Effector memory CD8-positive, alpha-beta T cell (primary cell): ENCODE measurements at places on chromosomes 5 and 9.

GRCh38 chr9:121857928-121858327 lies 206.5 kb downstream of the DAB2IP start:
- no peak for DNase-seq

- no peak for DNase-seq
Measured at GRCh38 chr5:43020399-43020746, 19.7 kb downstream of the ANXA2R start.

DNA sequence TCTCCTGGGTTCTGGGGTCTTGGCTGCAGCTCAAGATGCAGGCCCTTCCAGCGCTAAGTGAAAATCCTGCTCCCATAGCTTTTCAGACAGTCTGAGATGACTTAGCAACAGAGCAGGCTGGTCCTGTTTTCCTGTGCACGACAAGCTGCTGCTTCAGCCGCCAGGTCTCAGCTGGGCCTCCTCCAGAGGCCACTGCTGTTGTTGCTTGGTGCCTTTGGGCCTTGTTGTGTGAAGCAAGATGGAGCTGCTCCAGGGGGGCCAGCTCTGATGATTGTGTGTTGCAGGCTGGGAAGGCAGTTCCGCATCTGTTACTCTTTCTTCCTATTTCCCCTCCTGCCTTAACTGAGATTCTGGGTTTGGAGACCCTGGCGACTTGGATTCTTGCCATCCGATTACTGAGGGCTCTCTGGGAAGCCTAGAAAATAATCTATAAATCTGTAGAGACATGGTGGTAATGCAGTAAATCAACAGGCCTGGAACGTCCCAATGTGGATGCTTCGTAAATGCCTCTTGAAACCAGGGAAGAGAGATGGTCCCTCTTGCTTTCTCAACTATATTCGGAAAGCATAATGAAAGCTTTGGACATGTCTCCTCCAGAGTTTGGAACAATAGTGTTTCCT lies 3.2 kb downstream of the MAP1B start:
- DNase-seq = no peak

GRCh38 chr5:112958093-112959088 lies 18.2 kb upstream of the DCP2 start:
- DNase-seq = no peak

DNA sequence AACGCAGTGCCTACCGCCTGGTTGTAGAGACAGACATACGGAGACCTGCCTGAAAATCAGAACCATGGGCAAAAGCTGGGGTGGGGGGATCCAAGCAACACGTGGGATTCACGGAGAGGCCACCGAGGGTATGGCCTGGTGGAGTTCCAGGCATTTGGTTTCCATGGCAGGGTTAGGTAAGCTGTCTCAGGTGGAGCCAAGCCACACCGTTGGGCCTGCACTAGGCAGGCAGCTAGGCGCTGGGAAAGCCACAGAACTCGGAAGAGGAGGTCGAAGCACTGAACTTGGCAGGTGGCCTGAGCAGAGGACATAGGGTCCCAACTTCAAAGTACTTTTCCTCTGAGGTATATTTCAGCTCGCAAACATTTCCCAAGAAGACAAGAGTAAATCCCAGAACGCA lies 111.6 kb downstream of the ISL1 start:
- DNase-seq = no peak

DNA sequence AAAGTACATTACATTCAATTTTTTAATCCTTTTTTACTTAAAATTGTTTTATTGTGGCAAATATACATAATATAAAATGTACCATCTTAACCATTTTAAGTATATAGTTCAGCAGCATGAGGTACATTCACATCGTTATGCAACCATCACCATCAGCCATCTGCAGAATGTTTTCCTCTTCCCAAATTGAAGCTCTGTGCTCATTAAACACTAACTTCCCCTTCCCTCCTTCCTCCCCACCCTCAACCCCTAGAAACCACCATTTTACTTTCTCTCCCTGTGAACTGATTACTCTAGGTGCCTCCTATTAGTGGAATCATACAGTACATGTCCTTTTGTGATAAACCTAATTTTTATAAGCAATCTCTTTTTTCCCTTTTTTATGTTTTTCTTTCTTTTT lies 15.6 kb downstream of the TEX53 start:
- DNase-seq = no peak

- no peak for DNase-seq
Measured at GRCh38 chr9:437066-437465, 222.4 kb downstream of the DOCK8 start.

- DNase-seq = no peak
Measured at GRCh38 chr5:109743041-109743531, 53.4 kb downstream of the MAN2A1 start.

DNA sequence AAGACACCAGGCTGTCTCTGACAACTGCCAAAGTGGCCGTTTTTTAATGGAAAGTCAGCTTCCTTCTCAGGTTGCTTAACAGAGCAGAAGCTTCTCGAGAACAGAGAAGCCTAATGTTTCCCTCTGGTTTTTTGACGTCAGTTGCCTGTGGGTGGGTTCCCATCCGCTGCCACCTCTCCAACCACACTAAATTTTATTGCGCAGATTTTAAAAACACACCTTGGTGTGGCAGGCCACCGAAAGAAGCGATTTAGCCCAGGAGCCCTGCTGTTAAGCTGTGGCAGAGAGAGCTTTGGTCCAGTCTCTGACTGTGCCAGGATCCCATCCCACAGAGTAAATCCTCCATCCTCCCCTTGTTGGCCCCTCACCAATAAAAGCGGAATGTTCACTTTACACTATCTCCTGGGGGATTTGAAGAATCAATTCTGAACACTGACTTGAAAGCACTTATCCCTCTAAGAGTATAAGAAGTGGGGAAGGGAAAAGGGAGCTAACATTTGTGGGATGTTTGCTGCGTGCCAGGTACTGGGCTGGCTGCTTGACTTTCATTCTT lies 181.6 kb downstream of the AOPEP start:
- no peak for DNase-seq

GRCh38 chr5:90982576-90982975 lies 400.5 kb downstream of the ARRDC3 start:
- DNase-seq = no peak
